ENCODE measurements at places on chromosomes 2 and 18. TPM values are rescaled to one million over a fixed set of nuclear protein-coding genes. Genes with fewer than 3 reads are reported as not detected.

CFAP53 gene
- 1.7 TPM for total RNA-seq

C2orf92 gene
- 15.7 TPM for total RNA-seq

METTL8 gene
- 18.0 TPM for total RNA-seq

XIRP2 gene
- total RNA-seq, result 0.45 TPM

GRCh38 chr2:197615016-197615652 is 60.3 kb downstream of the RFTN2 start:
- DNase-seq, result no peak

GRCh38 chr2:15279201-15279876 is 281.8 kb downstream of the NBAS start:
- no peak for DNase-seq

DNA sequence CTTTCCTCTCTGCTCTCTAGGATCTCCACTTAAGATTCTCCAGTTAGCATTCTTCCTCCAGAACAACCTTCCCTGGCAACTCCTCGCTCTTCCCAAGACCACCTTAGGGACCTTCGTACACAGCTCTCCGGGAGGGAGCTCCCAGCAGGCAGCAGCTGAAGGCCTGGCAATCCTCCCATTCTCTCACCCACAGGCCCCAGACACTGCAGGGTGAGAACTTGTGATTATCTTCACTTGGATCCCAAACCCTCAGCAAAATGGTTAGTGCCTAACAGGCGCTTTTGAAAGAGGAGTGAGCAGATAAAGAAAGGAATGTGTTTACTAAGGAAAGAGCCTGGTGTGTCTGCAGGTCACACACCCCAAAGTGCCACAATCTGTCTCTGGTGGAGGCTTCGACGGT is 83.8 kb upstream of the SNTG2 start:
- DNase-seq, result no peak

- DNase-seq, result no peak
Measured at GRCh38 chr2:1979138-1979537, 234.8 kb upstream of the PXDN start.

DNA sequence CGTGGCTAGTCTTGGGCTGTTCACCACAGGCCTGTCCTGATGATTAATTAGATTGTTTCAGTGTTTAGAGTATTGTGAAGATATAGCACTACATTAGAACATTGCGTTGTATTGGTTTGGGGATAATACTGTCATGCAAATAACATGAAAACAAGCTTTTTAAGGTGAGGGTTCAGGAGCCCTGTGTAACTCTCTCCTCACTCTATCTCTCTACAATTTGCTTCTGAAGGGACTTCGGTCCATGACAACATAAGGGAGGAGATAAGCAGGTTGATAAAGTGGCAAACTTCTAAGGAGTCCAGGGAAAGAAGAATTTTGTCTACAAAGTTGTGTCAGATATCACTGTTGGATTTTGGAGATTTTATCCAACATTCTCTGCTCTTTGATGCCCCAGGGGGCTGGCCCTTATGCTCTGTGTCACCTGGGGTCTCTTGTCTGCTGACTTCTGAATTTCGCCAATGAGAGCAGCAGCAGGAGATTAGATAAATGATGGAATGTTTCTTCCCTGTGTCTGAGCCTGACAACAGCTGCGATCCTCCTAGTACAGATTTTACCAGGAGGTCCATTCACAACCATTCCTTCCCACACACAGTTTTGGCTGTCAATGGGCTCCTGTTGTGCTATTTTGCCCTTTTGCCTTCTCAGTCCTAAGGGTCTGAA is 3.3 kb downstream of the TNP1 start:
- DNase-seq, result no peak

GRCh38 chr2:133418671-133419070 is 149.6 kb downstream of the NCKAP5 start:
- DNase-seq, result no peak

DNA sequence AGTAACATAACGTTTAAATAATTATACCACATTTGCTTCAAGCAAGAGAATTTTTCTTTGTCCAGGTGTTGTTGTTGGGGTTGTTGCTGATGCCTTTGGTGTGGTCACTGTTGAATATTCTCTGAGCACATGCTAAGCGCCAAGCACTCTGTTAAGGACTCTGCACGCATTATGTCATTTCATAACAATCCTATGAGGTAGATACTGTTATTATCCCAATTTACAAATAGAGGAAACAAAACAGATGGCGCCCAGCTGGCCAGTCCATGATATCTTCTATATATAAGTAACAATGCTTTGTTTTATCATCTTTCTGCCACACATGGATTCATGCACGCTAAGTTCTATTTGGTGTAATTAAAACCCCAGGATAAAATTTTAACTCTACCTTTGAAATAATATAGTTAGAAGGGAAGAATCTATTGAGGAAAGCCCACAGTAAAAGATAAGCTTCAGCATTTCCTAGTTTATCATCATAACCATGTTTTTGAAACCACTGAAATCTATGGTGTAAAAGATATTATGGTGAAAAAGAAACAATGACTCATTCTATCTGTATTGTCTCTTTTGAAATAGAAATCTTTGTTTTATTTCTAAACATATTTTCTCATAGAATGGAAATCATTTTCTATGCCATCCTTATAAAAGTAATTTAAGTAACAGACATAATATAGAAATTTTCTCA is 199.7 kb downstream of the PID1 start:
- no peak for DNase-seq

- DNase-seq, result no peak
Measured at GRCh38 chr2:174681099-174682006, 82.9 kb downstream of the CHRNA1 start.

Measured in cerebellum (tissue), 4 donors.